ENCODE measurements at places on chromosomes 4 and X.

DNA sequence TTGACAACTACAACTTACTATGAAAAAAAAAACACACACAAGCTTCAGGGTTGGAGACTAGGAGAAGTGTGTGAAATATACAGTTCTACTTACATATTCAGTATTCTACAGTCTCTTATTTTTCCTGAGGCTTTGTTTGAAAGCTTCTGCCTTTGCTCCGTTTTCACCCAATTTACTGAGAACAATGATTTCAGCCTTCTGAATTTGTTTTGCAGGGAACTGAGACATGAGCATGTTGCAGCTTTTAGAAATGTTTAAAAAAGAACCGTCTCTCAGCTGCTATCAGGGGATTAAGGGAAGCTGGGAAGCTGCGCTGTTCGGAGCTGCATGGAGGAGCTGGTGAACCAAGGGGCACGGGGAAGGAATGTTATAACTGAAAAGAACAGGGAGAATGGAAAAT, 85.7 kb downstream of the QDPR start:
- DNase-seq: no peak

- DNase-seq: no peak
These were observed 1081.9 kb downstream of the FAT4 start for GRCh38 chr4:126396703-126397102.

GRCh38 chr4:2485956-2486355, 17.1 kb downstream of the RNF4 start:
- DNase-seq: no peak

- no peak for DNase-seq
These were observed 29.9 kb upstream of the UBE2NL start for GRCh38 chrX:143854006-143854405.

DNA sequence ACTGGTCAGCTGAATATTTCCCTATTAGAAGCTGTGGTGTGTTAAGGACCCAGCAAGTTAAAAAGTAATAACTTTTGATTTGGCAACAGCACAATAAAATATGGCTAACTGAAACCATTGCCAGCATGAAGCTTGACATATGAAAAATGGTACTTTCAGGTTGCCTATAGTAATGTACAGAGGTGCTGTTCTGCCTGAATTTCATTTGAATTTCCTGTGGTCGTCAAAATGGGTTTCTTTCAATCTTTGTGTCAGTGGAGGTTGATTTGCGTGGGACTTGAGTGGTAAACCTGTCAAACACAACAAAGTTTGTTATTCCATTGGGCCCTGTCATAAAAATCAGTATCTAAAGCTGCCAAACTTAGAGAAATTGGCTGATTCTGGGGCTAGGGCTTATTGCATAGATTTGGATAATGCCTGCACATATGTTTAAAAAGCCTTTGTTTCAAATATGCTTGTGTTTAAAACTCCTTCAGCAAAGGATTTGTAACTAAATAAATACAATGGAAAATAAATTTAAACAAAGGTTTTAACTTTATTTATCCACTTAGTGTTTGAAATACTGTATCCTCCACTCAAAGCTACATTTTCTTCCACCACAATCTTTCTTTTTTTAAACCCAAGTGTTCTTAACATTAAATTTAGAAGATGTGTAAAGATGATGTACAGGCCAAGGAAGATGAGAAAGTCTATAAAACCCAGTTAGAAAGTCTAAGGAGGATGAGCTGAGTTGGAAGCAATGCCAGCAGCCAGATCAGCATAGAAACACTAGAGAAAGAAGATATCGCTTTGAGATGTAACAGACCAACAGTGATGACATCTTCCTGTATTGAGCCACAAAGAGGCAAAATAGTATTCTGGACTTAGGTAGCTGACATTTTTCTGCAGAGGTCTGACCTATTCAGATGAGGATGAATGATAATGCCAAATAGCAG, 134.8 kb upstream of the GIMD1 start:
- DNase-seq: no peak

- no peak for DNase-seq
These were observed 224.2 kb downstream of the STIM2 start for GRCh38 chr4:27084685-27085361.

DNA sequence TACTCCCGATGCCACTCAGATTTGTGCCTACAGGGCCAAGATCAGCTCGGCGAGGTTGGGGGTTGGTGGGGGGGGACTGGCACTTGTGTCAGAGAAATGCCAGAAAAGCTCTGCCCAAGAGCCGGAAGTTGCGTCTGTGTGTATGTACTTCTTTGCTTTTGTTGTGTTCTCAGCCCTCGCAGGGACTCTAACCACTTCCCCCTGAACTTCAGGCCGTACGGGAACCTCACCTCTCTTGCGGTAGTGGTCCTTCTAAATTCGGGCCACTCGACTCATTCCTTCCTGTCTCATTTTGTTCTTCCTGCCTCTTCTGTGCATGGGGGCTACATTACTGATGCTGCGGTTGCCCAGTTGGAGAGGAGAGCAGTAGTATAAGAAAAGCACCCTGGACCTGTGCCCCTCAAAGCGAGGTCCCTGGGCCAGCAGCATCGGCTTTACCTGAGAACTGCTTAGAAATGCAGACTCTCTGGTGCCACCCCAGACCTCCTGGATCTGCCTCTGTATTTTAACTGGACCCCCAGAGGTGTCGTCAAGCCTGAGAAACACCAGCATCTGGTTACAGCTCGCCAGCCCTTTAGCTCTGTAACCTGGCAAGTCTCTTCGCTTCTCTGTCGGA, 146.3 kb upstream of the RPS6KA3 start:
- DNase-seq: peak; percentile 76

DNA sequence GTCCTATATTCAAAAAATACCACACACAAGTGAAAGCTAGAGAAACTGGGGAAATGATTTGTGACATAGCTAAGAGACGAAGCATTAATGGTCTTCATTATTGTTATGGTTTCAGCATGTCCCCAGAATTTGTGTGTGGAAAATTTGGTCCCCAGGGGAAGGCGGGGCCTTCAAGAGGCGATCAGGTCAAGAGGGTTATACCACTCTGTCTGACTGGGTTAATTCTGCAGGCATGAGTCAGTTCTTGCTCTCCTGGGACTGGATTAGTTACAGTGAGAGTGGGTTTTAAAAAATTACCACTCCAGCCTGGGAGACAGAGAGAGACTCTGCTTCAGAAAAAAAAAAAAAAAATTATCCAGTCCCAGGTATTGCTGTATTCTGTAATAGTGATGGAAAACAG, 2.1 kb upstream of the MTNR1A start:
- DNase-seq: no peak

GRCh38 chr4:1344696-1345095, 2.3 kb upstream of the UVSSA start:
- no peak for DNase-seq

DNA sequence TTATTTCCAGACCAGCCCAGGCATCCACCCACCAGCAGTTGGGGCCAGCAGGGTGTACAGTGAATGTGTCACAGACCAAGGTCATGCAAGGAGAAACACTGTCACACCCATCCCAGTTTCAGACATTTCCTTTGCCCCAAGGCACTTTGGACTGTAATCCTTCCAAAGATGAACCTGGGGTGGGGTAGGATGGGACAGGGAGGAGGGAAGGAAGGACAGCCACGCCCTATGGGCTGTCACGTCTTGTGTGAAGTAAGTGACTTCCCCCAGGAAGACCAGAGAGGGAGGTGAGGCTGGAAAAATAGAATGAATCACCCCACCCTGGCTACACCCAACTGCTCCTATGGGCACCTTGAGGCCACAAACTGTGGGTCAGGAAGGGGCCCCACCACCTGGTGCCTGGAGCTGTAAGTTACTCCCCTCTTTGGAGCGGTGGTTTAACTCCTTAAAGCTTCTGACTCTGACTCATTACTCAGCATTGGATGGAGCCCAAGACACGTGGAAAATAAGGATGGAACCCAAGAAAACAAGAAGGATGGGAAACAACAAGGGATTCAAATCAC, 349.9 kb upstream of the KLF3 start:
- no peak for DNase-seq

GRCh38 chr4:36081185-36081584, 163.1 kb downstream of the ARAP2 start:
- DNase-seq: no peak

- no peak for DNase-seq
These were observed 340.8 kb downstream of the PAPSS1 start for GRCh38 chr4:107379054-107379869.

DNA sequence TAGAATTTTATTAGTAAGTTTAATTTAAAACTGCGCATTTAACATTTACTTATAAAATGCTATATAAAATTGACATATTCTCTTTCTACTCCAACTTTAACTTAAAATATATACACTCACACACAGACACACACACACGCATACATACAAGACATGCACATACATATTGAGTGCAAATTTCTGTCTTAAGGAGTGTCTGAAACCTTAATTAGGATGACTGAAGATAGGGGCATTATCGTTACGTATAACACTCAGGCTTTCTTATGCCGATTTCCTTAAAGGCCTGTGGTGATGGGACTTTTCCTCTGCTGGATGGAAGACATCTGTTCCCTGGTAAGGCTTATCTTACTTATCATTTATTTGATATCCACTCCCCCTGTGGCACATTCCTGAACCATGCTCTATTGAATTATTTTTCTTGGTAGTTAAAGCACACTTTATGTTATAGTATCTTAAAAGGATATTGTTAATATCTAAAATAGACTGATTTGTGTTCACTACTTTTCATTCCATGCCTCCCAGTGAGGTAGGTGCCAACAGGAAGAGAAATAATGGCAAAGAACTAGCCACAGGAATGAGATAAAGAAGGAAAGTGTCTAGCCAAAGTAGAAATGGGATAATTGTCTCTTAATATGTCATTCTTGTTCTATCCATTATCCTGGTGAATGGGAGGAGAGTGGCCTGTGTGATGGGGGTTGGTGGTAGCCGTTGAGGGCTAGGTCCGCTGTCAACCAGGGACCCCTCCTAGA, 92.9 kb upstream of the GPRIN3 start:
- no peak for DNase-seq

DNA sequence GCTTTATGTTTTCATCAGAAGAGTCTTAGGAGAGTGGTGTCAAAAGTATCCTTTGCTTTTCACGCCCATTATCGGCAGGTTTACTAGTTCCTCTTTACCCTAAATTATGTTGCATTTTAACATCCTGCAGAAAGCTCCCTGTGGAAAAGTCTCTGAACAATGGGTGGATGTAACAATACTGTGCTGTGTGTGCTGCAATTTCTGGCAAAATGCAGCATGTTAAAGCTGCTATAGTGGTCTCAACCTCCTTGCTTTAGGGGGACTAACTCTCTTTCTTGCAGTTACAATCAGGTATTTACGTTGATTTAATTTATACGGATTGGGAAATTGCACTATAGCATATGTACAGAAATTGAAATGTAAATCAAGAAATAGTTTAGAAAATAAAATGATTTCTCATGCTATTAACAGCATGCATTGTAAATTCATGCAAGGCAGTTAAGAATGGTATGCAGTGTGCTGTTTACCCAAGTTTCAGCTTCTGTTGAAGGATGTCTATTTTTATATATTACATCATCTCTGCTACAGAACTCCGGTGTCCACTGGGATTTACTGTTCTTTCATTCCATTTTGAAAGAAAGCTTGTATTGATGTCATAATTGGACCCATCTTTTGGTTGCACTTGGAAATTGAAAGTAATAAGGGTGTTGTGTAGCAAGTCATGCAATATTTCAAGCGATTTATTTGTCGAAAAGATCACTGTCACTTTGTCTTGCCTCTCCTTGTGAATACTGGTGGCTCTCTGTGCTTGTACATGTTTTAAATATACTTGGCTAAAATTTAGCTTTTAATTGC, 145.7 kb downstream of the RAPGEF2 start:
- no peak for DNase-seq

- DNase-seq: no peak
These were observed 443.7 kb upstream of the ATOH1 start for GRCh38 chr4:93384887-93385286.

DNA sequence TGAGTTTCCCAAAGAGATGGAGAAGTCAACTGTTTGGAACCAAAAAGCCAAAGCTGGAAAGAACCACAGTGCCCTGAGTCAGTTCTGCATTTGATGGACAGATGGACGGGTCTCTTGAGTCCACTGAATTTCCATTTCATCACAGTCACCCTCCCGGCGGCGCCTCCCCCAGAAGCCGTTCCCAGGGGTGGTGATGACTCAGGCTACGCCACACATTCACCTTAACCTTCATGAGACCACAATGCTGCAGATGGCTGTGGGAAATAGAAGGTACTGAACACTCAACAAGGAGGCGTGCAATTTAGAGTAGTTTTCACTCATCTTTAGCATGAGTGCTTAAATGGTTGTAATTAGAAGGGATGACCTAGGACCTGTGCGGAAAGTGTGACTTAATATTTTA, 61.3 kb downstream of the STOX2 start:
- no peak for DNase-seq

DNA sequence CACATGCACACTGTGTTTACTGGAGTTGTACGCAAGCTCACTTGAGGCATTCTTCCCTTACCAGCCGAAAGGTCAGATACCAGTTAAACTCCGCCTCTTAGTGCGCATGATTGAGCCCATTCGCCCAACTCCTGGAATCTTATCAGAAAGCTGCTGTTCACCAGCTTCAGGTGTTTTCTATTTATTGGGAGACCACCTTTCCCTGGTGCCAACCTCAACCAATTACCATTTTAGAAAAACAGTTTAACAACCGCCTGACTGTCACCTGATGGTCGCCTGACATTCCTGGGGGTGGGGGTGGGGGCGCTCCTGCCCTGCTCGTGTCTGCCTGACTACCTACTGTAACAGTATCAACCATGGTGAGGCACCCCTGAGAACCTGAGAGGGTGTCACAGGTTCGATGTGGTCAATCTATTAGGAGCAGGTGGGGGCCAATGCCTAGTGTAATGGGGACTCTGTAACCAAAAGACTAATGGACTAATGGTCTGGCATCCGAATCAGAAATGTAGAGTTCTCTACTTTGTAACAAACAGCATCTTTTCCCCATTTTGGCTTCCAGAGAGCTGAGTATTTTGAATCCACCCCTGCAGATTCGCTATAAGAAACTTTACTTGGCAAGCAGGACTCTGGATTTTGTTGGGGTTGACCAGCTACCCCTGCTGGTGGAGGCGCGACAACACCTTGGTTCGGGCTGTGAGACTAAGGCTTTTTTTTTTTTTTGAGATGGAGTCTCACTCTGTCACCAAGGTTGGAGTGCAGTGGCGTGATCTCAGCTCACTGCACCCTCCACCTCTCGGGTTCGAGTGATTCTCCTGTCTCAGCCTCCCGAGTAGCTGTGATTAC, 58.2 kb upstream of the ZNF157 start:
- DNase-seq: peak; percentile 49
